ENCODE measurements at places on chromosomes 1 and 21.

GRCh38 chr1:39779137-39779536 lies 8.0 kb upstream of the OXCT2 start:
- no peak for DNase-seq

DNA sequence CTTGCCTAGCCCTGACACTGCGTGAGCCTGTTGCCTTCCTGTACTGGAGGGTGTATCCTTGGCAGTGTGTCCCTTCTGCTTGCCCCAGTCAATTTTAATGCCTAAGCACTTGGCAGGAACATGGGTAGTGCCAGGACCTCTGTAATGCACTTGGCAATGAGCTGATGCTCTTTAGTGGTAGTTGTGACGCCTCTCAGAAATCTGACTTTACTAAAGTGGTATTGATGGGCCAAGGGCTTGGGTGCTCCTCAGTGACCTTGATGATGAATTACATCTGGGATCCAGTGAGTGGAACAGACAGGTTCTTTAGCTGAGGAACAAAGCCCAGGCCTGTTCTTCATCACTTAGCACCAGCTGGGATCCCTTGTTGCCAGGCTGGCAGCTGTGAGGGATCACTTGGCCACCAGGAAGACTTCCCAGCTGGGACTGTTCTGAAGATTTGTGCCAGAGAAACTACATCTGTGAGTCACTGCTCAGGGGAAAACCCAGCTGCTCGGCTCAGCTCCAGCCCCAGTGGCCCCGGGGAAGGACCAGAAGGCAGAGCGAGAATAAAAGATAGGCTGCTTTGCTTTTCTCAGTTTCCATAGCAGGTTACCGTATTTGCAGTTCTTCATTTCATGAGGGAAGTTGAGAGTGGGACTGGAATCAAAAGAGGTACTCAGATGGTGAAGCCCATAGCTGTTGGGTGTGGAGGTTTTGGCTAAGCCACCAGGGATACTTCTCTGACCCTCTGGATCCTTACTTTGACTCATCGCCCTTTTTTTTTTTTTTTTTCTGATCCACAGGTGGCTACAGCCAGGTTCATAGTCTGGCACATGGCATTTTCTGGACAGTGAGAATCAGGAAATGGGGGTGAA lies 28.5 kb upstream of the KCNA2 start:
- DNase-seq = peak; percentile 87

DNA sequence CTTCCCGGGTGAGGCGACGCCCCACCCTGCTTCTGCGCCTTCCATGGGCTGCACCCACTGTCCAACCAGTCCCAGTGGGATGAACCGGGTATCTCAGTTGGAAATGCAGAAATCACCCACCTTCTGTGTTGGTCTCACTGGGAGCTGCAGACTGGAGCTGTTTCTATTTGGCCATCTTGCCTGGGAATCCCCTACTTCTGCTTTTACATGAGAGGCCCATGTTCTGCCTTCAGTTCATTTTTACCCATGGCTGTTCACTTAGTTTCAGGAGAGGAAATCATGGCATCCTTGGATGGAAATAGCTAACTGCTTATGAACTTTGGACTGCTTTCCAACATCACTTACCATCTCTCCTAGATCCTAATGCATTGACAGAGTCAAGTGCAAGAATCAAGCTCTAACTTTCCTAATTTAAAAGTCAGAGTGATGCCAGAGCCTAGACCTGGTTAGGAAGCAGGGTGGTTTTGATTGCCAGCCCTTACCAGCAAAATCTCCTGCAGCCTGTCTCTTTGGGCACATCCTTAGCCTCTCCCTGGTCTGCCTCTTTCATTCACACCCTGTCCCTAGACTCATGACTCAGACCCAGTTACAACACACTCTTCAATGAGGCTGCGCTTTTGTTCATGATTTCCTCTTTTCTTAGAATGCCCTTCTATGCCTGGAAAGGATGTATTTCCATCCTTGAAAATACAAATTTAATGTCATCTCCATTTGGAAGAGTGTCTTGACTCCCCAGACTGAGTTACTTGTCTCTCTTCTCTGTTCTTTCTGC lies 137.2 kb downstream of the KCTD3 start:
- no peak for DNase-seq

DNA sequence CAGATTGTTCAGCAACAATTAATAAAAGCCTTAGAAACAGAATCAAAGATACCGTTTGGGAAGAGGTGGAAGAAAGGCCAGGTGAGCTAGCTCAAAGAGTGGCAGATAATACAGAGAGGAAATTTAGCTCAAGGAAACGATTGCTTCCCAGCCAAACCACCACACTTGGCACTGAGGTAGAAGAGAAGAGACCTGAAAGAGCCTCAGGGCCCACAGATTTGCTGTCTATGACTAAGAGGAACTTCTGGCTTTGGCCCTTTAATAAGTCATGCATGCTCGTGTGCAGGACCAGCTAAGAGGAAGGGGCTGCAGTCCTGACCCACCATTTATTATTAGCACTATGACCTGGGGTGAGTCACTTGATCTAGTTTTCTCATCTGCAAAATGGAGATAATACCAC lies 72.8 kb upstream of the BCL10 start:
- DNase-seq = no peak

GRCh38 chr1:14997646-14998276 lies 155.8 kb upstream of the TMEM51 start:
- DNase-seq = no peak

- DNase-seq = no peak
These were observed 277.8 kb downstream of the LTN1 start for GRCh38 chr21:28714777-28715464.

DNA sequence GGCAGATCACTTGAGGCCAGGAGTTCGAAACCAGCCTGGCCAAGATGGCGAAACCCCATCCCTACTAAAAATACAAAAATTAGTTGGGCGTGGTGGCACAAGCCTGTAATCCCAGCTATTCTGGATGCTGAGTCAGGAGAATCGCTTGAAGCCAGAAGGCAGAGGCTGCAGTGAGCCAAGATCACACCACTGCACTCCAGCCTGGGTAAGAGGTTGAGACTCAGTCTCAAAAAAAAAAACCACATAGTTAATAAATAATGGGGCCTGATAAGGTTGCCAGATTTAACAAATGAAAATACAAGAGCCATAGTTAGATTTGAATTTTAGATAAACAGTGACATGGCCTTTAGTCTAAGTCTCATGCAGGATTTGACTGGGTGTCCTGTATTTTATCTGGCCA lies 175.7 kb downstream of the ZZZ3 start:
- no peak for DNase-seq

- no peak for DNase-seq
These were observed 2.1 kb downstream of the OTUD3 start for GRCh38 chr1:19884312-19884711.

DNA sequence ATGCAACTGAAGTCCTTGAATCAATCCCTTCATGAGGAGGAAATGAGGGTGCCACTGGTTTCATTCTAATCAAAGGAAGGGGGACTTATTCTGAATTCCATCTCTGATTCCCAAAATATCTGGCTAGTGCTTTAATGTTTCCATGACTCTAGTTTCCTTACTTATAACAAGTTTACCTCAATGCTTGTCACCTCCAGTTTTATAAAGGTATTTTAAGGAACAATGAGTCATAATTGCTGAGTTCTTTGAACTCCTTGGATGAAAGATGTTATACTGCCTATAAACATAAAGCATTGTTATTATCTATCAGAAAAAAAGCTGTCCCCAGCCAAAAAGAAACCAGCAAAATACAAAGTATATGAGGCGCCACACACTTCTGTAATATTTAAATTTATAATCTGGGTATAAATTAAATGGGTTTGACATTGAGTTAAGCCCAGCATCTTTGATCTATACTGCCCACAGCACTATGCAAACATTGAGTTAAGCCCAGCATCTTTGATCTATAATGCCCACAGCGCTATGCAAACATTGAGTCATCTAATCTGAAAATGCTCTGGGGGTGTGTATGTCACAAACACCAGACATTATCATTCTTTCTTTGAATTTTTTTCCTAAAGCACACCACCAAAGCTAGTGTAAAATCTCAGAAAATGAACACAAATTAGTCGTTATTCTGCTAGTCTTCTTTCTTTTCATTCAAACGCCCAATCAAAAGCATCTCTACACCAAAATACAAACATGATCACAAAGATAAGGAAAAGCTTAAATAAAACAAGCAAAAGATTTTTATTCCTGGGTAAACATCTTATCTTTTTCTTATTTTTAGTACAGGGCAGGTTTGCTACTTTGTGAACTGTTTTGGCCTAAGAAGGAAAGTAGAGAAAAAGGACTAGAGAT lies 11.5 kb upstream of the CXADR start:
- DNase-seq = no peak

Data from dorsolateral prefrontal cortex (tissue), 122 donors.